ENCODE measurements at places on chromosomes 6 and 20.

DNA sequence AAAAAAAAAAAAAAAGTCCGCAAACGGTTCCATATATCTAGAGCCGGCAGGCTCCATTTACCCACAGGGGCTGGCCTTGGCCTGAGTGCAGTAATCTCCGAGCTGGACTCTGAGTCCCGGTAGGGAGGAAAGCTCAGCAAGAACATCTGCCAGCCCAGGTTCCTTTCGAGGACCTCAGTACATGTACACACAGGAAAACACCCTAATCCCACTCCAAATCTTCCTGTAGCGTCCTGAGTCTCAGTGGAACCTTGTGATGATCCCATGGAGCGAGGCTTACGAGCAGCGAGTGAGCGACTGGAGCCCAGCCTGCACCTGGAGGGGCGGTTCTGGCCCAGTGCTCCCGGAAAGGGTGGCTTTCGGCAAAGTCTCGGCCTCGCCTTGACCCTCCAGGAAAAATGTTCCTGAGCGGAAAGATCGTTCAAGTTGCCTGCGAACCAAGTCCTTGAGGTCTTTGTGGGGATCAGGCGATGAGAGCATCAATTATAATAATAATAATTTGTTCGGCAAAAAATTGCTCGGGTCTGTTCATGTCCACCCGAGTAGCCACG is 32.1 kb downstream of the PRSS16 start:
- no peak for DNase-seq

- DNase-seq, result no peak
Measured at GRCh38 chr6:48809245-48809644, 653.8 kb downstream of the MMUT start.

DNA sequence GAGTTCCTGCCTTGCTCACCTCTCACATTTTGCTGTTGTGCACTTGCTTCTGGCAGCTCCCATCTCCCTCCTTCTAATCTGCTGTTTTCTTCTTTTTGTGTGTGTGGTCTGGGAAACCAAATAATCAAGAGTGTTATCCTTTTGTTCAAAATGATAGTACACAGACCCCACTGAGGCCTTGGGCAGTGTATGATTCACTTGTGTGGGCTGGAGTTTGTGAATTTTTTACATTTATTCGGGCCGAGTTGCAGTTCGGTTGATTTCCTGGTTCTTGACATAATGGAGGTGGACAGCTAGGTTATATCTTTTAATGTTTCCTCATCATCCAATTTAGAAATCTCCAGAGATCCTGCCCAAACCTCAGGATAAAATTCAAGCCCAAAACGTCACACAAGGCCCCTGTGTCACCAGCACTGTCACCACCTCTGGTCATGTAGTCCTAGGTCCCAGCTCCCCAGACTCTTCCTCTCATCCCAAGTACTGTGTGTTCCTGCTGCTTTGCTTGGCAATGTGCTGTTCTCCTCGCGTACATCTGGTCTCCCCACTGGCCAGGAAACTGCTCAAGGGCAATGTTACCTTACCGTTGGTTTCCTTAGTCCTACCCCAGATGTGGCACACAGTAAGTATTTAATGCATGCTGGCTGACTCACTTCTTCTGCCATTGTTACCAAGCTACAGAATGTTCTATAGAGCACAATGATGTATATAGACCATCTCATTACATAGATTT is 55.7 kb upstream of the PHACTR2 start:
- DNase-seq, result no peak

GRCh38 chr6:19569563-19569962 is 267.6 kb upstream of the ID4 start:
- no peak for DNase-seq

DNA sequence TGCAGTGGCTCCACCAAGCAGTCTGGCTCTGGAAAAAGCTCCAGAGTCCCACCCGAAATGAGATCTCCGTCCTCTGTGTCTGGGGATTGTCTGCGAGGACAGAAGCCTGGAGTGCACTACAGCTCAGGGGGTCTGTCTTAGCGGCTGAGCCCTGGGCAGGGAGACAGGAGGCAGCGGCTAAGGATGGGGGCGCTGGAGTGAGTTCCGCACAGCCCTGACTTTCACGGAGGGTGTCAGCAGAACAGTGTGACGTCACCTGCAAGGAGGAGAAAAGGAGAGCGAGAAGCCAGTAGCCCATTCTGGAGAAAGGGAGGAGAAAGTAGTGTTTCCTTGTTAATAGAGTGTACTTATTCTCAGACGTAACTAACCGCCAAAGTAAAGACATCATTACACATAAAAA is 97.6 kb downstream of the FAM50B start:
- DNase-seq, result no peak

DNA sequence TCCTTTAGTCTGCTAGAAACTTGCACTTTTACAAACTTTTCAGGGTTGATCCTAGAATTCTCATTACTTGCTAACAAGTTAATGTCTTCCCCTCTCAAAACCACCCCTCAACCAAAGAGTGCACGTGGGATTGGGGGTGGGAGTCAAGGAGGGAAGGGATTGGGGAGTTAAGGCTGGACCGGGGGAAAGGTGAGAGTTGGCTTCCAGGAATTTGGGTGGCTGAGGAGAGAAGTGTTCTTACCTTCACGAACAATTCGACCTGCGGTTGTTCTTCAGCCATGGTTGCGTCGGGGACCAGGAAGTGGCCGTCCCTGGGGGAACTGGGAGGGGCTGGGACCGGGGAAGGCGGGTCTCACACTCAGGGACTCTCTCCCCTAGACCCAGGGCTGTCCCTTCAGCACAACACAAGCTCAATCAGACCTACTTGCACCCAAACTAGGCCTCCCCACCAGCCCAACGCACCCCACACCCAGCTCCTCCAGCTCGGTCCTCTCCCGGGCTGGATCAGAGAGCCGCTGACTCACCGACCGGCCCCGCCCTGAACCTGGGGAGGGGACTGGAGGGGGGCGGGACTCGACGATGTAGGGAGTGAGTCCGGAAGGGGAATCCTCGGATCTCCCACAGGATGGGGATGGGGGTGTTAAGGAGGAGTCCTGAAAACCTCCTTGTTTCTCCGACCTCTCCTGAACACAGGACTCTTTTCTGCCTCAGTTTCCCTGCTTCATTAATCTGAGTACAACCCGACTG is at the start of gene CLIC1:
TSS of gene CLIC1 (minus strand) at position 510 of the 747 bp plus-strand sequence. CDS start at position 280, 230 bp downstream.
- peak; percentile 46 for DNase-seq

DNA sequence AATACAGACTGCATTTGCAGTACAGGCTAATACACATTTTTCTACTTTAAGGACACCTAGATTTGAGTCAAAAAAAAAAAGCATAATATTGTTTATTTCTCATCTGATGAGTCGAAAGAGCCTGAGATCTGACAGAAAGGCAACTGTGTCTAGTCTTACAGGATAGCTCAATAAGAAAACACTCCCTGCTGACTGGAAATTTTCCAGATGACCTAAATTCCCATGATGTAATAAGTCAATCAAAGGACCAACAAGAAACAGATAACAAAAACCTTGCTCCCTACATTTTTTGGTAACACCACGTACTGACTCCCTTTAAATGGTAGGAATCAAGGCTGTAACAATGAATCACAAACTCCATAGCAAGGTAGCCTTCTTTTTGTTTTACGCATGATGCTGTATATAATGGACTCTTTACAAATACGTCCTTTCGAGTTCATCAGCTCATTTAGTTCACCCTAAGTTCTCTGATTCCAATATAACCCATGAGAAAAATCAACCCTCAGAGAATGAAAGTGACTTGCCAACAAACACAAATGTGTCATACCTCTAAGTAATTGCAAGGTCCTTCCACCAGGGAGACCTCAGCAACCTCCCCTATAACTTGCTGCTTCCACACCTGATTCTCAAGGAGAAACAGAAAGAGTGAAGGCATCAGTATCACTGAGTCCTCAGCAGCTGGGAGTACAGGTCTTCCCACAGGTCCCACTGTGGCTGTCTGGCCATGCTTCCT is 12.1 kb downstream of the TBX18 start:
- no peak for DNase-seq

DNA sequence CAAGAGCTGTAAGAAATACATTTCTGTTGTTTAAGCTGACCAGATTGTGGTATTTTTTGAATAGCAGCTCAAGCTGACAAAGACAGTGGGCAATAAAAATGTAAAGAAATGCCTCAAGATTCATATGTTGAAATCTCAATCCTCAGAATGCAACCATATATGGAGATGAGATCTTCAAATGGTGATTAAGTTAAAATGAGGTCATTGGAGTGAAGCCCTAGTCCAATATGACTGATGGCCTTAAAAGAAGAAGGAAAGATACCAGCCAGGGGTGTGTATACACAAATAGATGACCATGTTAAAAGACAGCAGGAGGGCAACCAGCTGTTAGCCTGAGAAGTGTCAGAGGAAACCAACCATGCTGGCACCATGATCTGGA is 7.1 kb upstream of the DDO start:
- no peak for DNase-seq

- no peak for DNase-seq
Measured at GRCh38 chr6:137332637-137333280, 113.6 kb upstream of the IFNGR1 start.

GRCh38 chr6:152980656-152981055 is 2.2 kb downstream of the FBXO5 start:
- no peak for DNase-seq

- DNase-seq, result no peak
Measured at GRCh38 chr20:45444050-45444449, 25.5 kb upstream of the WFDC2 start.

DNA sequence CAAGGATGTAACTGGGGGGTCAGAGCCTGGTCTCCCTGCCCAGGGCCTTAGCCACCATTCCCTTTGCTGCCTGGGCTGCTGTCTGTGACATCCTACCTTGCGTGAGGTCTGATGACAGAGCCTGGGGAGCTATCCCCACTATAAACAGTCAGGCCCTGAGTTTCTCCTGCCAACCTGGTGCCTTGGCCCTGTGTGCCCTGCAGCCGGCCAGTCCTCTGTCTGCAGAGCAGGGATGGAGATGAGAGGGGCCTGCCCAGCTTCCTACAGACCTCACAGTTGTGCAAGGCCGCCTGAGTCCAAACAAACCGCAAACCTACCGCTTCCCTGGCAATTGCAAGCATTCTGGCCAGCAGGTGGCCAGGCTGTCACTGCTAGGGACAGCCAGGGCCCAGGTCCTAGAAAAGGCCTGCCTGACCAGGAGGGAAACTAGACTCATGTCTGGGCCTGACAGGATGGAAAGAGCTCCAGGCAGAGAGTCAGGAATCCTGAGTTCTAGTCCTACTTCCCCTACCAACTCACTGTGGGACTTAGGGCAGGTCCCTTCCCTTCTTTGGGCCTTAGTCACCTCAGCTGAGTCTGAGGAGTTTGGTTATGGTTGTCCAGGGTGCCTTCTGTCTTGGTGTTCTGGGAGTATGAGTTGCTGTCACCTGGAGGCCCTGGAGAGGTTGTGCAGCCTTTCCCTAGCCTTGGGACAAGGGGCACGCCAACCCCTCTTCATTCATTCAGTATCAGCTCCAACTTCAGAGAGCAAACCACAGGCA is 86.2 kb downstream of the VEGFA start:
- DNase-seq, result no peak

DNA sequence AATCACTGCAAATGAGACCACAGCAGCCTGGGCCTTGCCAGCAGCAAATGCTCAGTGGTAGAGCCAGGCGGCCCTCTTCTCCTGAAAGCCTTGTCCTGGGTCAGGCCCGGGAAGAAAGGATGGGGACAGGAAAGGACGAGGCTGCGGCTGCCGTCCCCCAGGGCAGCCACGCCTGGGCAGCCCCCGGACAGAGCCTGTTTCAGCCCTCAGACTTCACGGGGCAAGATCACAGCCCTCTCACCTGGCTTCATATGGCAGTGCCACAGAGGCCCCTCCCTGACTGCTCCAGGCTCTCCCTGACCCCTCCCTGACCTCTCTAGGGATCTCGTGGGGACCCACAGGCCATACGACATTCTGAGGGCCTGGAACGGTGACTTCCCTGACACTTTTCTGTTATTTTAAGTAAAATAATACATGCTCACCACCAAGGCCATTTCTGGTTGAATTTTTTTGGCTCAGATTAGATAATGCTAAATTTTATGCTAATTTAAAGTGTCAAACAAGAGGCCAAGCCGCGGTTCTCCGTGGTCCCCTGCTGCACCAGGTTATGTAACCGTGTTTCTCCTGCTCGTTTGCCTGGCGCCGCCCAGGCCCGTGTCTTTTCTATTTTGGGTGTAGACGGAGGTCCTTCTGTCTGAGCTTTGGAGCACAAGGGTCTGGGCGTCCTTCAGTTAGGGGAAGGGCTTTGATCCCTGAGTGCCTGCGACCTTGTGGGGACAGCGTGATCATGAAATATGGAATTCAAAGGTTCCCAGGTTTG is 59.9 kb upstream of the BHLHE23 start:
- DNase-seq, result no peak

- DNase-seq, result no peak
Measured at GRCh38 chr6:113464960-113465359, 392.2 kb upstream of the MARCKS start.
